ENCODE measurements at places on chromosomes 3 and 15.

DNA sequence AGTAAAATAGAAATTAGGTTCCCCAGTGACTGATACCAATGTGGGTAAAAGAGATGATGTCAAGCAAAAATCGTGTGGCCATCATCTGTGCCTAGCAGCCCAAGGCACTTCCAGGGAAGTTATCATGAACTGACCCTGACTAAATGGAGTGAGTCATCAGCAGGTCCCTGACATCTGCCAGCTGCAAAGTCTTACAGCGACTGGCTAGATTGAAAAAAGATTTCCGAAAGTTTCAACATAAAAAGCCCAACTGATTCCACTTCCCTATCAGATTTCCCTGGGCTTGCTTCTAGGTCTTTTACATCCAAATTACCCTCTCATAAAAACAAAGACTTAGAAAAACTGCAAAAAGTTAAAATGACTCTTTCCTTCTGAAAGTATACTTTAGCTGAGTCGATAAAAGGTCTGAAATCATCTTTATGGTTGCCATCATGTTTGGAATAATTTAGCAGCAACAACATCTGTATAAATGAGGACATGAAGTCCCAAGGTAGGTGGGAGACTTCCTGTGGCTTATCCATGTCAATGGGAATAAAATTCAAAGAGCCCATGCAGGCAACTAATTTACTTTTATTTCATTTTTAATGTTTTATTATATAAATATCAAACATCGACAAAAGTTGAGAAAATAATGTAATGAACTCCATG is 342.8 kb downstream of the ERC2 start:
- no peak for DNase-seq

- DNase-seq, result no peak
Measured at GRCh38 chr3:12347301-12347700, 58.4 kb downstream of the PPARG start.

GRCh38 chr15:46080016-46080415 is 445.2 kb downstream of the SQOR start:
- no peak for DNase-seq

GRCh38 chr15:87777054-87777561 is 479.4 kb downstream of the NTRK3 start:
- no peak for DNase-seq

- no peak for DNase-seq
Measured at GRCh38 chr3:4505688-4506558, 12.8 kb downstream of the ITPR1 start.

DNA sequence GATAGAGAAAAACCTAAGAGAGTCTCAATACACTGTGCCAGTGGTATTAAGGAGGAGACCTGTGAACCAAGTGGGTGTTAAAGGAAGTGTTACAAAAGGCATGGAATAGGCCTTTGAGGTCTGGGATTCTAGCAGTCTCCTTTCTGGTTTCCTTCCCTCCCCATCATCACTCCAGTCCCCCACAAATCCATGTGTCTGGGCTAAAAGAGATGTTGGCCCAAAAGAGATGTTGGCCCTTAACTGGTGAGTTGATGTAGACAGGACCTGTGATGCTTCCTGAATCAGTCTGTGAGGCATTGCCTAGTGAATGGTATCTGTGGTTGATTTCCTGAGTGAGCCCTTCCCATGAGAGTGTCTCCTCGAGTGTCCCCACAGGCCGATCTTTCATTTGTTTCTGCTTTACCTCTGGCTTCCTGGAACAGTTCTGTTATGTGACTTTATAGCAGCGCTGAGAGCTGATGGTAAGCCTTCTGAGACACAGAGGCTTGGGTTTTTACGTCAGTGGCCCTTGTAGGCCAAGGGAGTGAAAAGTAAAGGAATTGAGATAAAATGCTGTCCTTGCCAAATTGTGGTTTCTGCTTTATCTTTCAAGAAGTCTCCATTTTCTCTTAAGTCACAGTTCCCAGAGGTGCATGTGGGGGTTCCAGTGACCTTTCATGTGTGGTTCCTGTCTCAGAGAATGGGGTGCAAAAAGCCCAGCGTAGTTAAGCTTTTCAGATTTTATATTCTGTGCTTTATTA is 87.8 kb downstream of the KLHL25 start:
- DNase-seq, result no peak

- no peak for DNase-seq
Measured at GRCh38 chr3:122355612-122356011, 27.4 kb downstream of the MIX23 start.

GRCh38 chr3:30623351-30623750 is 16.9 kb downstream of the TGFBR2 start:
- DNase-seq, result no peak

- no peak for DNase-seq
Measured at GRCh38 chr3:66066963-66067617, 28.4 kb upstream of the MAGI1 start.

- DNase-seq, result no peak
Measured at GRCh38 chr3:6821411-6821810, 39.5 kb upstream of the GRM7 start.

DNA sequence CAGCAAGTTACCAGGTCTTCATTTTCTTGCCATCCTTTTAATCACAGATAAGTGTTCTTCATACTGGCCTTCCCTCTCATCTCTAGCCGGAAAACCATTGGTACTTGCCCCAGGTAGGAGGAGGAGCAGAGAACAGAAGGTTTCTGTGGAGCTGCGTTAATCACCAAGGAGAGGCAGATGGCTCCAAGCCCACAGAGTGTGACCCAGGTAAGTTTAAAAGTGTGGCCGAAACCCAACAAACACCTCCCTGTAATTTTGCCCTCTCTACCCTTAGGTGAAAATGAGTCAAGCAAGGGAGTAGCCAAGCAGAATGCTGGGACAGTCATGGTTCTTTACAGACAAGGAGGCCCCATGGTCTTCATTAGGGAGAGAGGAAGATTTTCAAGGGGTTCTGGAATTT is 37.3 kb downstream of the NFKBIZ start:
- DNase-seq, result no peak

DNA sequence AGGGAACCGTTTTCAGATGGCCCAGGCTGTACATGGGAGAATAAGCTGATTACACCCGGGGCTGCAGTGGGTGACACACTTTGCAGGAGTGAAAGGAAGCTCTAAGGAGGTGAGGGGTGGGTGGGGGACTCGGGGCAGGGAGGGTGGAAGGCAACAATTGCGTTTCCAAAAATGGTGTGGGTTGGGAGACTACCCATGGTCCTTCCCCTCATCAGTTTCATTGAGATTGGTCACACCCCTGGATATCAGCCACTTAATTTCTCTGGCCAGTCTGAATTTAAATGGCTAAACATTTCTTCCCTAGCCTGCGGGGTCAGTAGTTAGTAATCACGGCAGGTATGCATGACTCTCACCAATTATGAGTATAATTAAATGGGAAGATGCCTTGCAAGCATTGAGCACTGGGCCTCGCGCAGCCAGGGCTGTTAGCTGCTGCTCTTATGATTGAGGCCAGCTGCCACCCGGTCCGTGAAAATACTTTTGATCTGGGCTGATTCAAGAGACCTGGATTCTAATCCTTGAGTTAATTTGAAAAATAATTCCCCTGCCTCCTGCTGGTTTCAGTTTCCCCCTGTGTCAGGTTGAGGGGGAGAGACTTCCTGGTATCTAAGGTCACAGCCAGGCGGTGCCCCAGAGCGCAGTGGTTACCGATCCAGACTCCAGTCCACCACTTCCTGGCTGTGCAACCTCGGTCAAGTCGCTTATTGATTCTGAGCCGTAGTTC is 23.3 kb downstream of the SLC6A6 start:
- no peak for DNase-seq

- DNase-seq, result no peak
Measured at GRCh38 chr15:72318408-72318942, 1.5 kb downstream of the CELF6 start.

GRCh38 chr3:149019580-149019979 is 28.2 kb downstream of the GYG1 start:
- DNase-seq, result no peak

GRCh38 chr3:141737093-141737492 is 1.0 kb upstream of the RNF7 start:
- DNase-seq, result no peak

DNA sequence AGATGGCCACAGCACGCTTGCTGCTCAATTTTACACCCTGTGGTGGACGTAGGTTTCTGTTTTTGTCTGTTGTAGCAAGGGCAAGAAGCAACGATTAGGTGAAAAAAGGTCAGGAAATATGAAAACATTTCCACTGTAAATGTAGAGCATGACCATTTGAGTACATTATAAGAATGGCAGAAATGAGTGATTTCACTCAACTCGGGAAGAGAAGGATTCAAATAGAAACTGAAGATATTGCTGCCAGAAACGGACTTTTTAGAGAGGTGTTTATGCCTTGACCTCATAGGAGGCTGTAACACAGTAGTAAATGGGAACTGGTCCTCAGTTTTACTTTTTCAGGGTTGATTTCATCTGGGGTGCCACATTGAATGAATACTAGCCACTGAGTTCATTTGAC is 33.1 kb upstream of the GASK1A start:
- DNase-seq, result no peak

DNA sequence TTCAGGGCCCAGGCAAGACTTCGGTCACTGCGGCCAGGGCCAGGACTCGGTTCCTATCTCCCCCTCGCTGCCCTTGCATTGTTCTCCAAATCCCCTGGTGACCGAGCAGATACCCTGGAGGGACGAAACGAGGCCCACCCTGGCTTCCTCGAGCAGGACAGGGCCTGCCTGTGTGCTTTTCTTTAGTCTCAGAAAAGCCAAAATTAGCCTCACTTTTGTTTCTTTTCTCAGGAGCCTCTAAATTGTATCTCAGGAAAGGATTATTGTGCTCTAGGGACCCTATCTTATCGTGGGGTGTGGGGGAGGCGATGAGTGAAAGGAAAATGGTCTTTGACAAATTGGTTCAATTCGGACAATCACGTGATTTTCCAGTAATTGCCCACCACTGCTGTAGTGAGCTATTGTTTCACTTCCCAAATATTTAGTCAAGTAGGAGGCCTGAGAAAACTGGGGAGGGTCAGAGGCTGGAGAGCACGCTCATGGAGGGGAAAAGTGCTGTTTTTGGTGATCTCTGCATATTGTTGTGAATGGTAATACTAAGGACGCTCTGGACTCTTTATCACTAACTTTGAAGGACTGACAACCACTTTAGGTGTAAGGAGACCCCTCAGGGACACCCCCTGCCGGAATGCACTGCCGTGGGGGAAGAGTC is 61.6 kb downstream of the TMEM44 start:
- no peak for DNase-seq

DNA sequence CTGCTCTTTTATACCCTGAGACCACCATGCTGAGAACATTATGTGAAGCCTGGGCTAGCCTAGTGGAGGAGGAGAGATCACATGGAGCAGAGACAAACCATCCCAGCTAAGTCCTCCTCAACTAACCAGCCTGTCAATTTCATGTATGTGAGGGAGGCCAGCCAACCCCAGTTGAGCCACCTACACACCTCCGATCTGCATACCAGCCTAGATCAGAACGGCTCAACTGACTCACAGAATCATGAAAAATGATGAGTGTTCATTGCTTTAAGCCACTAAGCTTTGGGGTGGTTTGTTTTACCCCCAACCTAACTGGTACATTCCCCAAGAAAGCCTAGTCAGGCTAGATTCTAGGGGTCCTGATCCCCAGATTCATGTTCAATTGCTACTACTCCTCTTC is 19.4 kb upstream of the CA12 start:
- DNase-seq, result no peak

DNA sequence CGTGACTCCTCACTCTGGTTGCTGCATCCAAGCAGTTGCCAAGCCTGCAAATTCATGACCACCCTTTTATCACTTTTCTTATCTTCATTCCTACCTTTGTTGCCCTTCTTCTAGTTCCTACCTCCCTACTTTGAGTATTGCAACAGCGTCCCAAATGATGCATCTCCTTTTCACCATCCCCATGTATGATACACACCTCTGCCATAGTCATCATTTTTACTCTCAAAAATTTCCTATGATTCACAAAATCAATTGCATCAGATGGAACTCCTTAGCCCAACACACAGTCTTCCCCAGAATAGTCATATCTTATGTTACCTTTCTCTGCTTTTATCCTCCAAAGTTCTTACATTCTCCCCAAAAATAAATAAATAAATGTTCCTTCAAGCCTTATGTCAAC is 262.6 kb downstream of the TBL1XR1 start:
- DNase-seq, result no peak

GRCh38 chr15:64970698-64971097 is 19.0 kb downstream of the SPG21 start:
- no peak for DNase-seq

Data from stimulated activated CD4-positive, alpha-beta T cell treated with anti-CD3 and anti-CD28 coated beads, Interleukin-1b, Interleukin-23, amount 100 ng/mL, for 1 hour (primary cell).